ENCODE measurements at places on chromosomes 7 and 10.

GRCh38 chr10:75649466-75649865, 218.0 kb downstream of the LRMDA start:
- no peak for DNase-seq

- no peak for DNase-seq
These were observed 148.6 kb downstream of the SUGCT start for GRCh38 chr7:40283391-40283790.

- no peak for DNase-seq
These were observed 36.5 kb downstream of the DDIT4 start for GRCh38 chr10:72310241-72310633.

DNA sequence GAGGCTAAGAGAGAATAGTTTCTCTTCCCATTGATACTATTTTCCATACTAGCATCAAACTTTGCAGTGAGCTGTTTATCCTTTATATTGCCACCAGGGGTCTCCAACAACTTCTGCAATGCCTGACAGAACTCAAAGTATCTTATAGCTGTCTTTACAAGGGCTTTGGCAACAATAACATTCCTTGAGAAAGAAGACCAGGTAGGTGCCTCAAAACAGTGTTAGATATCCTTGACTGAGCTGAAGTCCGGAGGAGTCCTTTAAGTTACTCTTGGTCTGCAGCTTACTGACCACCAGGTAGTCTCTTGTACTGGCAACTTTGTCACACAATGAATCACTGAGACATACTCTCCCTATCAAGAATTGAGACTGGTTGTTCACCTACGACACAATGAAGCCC, 30.0 kb upstream of the TES start:
- peak; percentile 9 for DNase-seq

GRCh38 chr10:129939416-129940275, 24.4 kb downstream of the EBF3 start:
- no peak for DNase-seq

GRCh38 chr10:63593576-63593975, 72.4 kb downstream of the REEP3 start:
- DNase-seq = no peak

- DNase-seq = no peak
These were observed 40.4 kb downstream of the TAC1 start for GRCh38 chr7:97772045-97772901.

DNA sequence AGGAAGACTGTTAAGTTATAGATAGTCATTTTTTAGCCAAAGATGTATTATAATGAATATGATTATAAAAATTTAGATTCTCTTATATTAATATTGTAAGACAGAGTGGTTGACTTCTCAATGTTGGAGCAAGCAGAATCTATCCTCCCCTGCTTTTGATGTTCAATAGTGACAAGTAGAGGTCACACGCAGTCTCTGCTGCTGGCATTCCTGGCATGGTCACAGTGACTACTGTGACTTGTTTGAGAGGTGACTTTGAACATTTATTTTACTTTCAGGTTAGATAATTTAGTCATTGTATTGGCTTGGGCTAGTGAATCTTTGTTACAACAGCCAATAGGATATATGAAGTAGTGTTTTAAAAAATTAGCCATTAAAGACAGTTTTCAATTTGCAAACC, 13.7 kb upstream of the CD36 start:
- no peak for DNase-seq

- no peak for DNase-seq
These were observed 7.3 kb downstream of the RNF216 start for GRCh38 chr7:5774136-5774535.

- DNase-seq = no peak
These were observed 266.1 kb upstream of the KLF6 start for GRCh38 chr10:4051011-4051640.

DNA sequence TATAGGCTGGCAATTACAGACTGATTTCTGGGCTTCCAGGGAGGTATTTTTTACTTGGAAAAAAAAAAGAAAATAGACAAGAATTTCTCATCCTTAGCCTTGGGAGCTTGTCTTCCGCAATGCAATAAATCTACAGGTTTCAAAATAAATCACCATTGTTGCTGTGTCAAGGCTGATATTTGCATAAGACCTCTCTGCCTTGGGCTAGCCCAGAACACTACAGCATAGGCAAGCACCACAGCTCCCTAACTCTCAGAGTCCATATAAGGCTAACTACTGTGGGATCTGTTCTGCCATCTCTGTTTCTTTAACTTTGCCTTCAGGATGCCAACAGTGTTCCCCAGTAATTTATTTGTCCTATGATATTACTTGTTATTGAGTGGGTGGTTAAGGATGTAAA, 64.4 kb downstream of the ZWINT start:
- no peak for DNase-seq

- DNase-seq = no peak
These were observed 152.4 kb upstream of the NEBL start for GRCh38 chr10:21049482-21049881.

GRCh38 chr7:54615537-54615936, 73.4 kb downstream of the VSTM2A start:
- DNase-seq = no peak

DNA sequence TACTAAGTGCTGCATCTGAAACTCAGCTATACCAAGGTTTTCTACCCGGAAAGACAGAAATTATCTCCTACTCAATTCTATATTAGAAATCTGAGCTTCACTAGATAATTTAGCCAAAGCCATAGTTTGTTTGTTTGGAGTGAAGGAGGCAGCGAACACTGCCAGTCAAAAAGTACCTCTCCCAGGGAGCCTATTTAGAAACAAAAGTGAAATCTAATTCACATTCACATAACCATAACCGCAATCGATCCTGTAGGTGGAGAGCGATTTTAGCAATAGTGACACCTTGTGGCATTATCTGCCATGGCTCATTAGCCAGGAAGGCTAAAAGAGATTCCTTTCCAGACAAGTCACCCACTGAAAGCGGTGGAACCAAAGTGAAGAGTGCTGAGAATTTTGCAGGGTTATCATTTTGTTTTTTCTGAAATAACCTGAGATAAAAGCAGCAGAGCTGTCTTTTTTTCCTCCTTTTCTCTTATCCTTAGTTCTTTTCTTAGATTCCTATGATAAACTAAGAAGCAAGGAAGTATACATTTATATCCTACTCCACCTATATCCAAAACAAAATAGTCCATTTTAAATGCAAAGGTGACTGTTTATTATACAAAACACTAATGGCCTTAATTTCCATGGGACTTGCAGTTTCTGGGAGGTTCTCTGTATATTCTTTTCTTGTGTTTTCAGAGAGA, 83.7 kb upstream of the BET1 start:
- peak; percentile 37 for DNase-seq

- no peak for DNase-seq
These were observed 127.4 kb downstream of the ARL4A start for GRCh38 chr7:12814828-12815227.

- no peak for DNase-seq
These were observed 1.2 kb downstream of the PIP4K2A start for GRCh38 chr10:22712956-22713852.

DNA sequence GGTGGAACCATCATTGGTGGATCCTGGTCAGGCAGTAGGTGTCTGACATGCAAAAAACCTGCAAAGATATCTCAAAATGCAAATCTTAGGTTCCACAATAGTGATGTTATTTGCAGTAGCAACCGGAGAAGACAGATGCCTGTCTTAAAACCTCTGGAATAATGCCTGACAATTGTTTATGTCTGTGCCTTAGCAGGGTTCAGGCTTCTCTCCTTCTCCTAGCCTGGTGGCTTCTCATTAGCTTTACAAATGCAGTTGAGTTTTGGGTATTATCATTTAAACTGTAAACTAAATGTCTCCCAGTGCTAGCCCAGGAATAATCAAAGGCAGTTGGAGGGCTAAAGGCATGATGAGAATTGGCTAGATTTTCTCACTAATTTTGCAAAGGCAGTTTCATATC, 146.3 kb upstream of the NRG3 start:
- no peak for DNase-seq

- no peak for DNase-seq
These were observed 47.5 kb downstream of the ZNF467 start for GRCh38 chr7:149725916-149726315.

- no peak for DNase-seq
These were observed 13.0 kb downstream of the ESYT2 start for GRCh38 chr7:158816271-158816670.

- DNase-seq = no peak
These were observed 98.9 kb upstream of the PRR15 start for GRCh38 chr7:29464753-29465152.

DNA sequence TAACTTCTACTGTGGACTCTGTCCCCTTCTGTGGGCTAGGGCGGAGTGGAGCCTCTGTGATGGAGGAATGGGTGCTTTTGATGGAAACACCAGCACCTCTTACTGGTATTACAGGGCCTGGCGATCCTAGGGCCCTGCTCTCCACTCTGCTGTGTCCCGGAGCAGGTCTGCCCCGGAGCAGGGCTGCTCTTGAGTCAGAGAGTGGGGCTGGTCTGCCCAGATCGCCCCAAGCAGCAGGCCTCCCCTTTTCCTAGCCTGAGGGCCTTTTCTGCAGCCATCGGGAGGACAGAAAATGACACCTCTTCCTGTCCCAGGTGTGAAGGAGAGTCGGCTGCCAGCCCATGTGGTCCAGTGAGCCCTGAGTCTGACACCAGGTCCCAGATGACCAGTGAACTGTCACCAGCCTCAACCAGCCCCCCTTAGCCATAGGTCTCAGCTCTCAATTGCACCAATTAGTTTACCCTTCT, 1.4 kb downstream of the ZNF282 start:
- no peak for DNase-seq

DNA sequence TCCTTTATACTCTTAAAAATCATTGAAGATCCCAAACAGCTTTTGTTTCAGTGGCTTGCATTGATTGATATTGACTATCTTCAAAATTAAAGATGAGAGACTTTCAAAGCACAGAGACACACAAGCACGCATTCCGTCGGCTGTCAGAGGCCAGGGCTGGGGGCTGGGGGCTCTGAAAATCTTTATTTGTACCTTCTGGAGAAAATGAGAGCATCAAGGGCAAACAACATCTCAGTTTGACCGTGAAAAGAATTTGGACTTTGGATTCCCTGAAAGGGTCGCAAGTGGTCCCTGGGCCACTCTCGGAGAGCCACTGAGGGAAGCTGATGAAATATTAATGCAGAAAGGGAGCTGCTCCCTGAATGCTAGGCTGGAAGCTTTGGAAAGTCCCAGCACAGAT, 96.4 kb downstream of the CHST15 start:
- no peak for DNase-seq

GRCh38 chr7:680411-681127, 45.9 kb upstream of the DNAAF5 start:
- DNase-seq = no peak

- DNase-seq = no peak
These were observed 261.4 kb downstream of the ZMYND11 start for GRCh38 chr10:396535-397220.
